ENCODE measurements at places on chromosomes 7 and 10.

DNA sequence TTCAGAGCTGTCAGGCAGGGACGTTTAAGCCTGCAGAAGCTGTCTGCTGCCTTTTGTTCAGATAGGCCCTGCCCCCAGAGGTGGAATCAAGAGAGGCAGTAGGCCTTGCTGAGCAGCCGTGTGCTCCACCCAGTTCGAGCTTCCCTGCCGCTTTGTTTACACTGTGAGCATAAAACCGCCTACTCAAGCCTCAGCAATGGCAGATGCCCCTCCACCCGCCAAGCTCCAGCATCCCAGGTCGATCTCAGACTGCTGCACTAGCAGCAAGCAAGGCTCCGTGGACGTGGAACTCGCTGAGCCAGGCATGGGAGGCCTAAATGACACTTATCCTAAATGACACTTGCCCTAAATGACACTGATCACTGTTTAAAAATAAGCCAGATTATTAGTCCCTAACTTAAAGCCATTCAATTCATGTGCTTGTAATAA is 6.8 kb upstream of the ASB15 start:
- no peak for DNase-seq

DNA sequence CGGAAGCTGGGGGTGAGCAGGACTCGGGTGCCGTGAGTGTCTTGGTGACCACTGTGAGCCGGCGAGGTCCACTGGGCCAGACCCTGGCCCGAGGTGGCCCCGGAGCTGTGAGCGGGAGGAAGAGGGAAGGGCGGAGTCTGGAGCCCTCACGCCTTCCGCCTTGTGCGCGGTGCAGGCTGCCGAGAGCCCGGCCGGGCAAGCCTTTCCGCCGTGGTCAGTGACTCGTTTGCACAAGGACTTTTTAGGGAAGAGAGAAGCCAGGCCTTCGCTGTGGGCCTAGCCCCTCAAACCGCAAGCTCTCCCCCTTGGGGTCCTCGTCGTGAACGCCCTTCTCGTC is 40.9 kb upstream of the ZNF32 start:
- DNase-seq = peak; percentile 13

DNA sequence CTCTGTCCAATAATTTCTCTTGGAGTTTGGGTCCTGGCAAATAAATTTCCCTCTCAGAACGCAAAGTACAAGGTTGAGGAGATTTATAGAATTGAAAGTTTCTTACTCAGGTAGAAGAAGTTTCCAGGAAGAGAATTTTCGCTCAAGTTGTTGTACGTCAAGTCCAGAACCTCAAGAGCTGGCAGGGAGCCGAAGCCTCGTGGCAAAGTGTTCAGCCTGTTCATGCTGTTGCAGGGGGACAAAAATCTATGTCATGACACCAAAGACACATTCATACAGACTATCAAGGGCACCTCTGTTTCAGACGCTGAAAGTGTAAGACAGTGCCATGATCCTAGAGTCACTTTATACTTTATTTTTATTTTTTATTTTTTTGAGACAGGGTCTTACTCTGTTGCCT is 62.5 kb downstream of the RSU1 start:
- no peak for DNase-seq

GRCh38 chr7:158129037-158130022 is 458.3 kb downstream of the PTPRN2 start:
- DNase-seq = no peak

- DNase-seq = no peak
Observed at GRCh38 chr10:110698782-110699201, 54.7 kb downstream of the RBM20 start.

GRCh38 chr7:107953265-107953923 is 49.6 kb downstream of the LAMB1 start:
- no peak for DNase-seq

DNA sequence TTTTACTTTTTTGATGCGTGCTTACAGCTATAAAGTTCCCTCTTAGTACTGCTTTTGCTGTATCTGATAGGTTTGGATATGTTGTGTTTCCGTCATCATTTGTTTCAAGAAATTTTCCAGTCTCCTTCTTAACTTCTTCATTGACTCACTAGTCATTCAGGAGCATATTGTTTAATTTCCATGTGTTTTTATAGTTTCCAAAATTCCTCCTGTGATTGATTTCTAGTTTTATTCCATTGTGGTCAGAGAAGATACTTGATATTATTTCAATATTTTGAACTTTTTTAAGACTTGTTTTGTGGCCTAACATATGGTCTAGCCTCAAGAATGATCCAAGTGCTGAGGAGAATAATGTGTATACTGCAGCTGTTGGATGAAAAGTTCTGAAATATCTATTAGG is 75.5 kb upstream of the CREB5 start:
- DNase-seq = no peak

DNA sequence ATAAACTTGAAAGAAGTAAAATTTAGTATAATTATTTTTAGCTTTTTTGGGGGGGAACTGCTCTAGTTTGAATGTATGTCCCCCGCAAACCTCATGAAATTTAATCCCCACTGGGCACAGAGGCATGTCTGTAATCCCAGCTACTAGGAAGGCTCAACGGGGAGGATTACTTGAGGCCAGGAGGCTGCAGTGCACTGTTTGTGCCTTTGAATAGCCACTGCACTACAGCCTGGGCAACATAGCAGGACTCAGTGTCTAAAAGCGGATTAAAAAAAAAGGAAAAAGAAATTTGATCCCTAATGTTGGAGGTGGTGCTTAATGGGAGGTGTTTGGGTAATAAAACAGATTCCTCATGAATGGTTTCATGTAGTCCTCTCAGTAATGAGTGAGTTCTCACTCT is 43.1 kb upstream of the PHF14 start:
- DNase-seq = no peak

DNA sequence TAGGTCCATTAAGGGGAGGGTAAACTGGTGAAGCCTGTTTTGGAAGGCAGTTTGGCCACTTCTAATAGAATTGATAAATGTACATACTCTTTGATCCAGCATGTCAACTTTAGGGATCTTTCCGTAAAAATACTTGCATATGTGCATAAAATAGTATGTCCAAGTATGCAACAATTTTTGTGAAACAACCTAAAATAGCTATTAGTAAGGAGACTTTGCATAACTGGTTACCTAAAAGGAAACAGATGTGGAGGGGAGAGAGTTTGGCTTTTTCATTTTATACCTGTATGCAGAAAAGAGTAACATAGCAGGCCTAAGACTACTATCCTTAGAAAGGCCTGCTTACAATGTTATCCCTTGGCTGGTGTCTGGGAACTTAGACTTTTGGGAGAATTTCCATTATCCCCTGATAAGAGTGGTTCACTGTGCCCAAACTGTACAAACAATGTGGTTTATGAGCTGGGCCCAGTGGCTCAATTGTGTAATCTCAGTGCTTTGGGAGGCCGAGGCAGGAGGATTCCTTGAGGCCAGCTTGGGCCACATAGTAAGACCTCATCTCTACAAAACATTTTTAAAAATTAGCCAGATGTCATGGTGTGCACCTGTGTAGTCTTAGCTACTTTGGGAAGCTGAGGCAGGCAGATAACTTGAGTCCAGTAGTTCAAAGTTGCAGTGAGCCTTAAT is 21.3 kb downstream of the PTPN12 start:
- no peak for DNase-seq

- DNase-seq = no peak
Observed at GRCh38 chr10:81309041-81309552, 565.9 kb upstream of the NRG3 start.

- DNase-seq = no peak
Observed at GRCh38 chr10:114683593-114683992, 25.5 kb upstream of the ABLIM1 start.
